Upper lobe of right lung (tissue), 1 donor: ENCODE measurements at places on chromosomes 5 and 9.

GRCh38 chr5:26482810-26483375 is 555.5 kb downstream of the CDH9 start:
- DNase-seq, result no peak

GRCh38 chr5:124549891-124550436 is 196.5 kb downstream of the ZNF608 start:
- no peak for DNase-seq

DNA sequence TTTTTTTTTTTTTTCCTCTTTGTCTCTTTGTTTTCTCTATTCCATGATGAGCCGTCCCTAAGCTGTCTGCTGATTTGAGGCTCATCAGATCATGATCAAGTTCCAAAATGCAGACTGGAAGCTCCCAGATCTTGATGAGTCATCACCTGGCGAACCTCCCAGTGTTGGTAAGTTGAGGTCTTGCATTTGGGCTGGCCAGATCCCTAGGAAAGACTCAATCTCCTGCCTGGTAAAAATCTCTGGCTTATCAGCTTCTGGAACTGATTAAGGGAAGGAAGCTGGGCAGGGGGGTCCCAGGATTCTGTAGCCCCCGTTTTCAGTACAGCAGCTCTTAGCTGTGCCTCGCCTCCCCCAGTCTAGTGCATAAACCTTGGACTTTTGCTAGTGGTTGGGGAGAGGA is 69.0 kb downstream of the TSPAN17 start:
- DNase-seq, result no peak

DNA sequence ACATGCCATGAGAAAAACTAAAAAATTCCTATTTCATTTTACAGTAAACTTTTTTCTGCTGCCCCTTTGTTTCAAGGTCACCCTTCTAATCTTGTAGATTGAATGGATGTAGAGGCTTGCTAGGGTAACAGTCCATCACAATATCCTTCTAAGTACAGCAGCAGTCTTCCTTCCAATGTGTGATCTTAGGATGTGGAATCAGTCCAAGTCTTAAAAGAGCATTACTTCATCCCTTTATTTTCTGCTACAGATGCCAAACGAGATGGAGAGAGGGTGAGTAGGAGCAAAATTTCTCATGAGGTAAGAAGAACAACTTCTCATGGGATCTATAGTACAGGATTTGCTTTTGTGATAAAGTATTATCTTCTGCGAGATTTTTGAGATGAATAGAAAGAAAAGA is 704 bp upstream of the IL33 start:
- no peak for DNase-seq

- no peak for DNase-seq
Observed at GRCh38 chr9:28866951-28867350, 1293.7 kb upstream of the C9orf72 start.

- DNase-seq, result no peak
Observed at GRCh38 chr9:1938675-1939170, 76.4 kb upstream of the SMARCA2 start.

GRCh38 chr9:114092336-114092735 is 6.8 kb downstream of the KIF12 start:
- peak; percentile 46 for DNase-seq

DNA sequence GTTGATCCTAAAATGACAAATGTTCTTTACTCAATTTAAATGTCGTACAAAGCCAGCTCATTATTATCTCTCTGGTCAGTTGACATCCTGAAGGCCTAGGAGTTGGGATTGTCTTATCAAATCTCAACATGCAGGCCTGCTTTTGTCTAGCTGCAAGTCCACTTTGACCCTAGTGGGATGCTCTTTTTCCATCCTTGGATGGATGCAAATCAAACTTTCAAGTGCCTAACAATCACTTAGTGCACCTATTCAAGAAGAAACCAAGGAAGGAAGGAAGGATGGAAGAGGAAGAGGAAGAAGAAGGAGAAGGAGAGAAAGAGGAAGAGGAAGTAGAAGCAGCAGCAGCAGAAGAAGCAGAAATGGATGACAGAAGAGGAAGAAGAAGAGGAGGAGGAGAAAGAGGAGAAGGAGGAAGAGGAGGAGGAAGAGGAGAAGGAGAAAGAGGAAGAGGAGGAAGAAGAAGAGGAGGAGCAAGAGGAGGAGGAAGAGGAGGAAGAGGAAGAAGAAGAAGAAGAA is 109.6 kb downstream of the PIK3R1 start:
- DNase-seq, result no peak
